Cardiac muscle cell (in vitro differentiated cells and primary cell): ENCODE measurements at places on chromosomes 12 and 14.

- no peak for DNase-seq
Observed at GRCh38 chr12:95605875-95606274, 54.6 kb upstream of the USP44 start.

DNA sequence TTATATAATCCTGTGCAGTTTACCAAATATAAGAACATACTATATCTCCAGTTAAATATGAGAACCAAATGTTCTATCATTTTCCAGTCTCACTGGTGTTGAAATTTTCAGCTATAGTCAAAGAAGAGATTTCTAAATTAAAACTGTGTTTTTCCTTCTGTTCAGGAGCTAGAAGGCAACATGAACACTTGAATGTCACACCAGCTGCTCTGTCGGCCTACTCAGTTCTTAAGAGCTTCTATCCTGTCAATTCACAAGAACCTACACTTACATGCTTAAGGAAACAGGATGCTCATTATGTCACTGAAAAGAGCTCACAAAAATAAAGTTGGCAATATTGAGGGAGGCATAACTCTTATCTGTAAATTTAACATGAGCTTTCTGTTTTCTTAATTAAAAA lies 43.1 kb downstream of the ATP2B1 start:
- peak; percentile 24 for DNase-seq

GRCh38 chr14:103504991-103505565 lies 17.6 kb downstream of the CKB start:
- no peak for DNase-seq

GRCh38 chr14:97695456-97695981 lies 898.3 kb downstream of the VRK1 start:
- no peak for DNase-seq

- peak; percentile 81 for DNase-seq
Observed at GRCh38 chr14:39368261-39368959, 63.8 kb downstream of the FBXO33 start.

DNA sequence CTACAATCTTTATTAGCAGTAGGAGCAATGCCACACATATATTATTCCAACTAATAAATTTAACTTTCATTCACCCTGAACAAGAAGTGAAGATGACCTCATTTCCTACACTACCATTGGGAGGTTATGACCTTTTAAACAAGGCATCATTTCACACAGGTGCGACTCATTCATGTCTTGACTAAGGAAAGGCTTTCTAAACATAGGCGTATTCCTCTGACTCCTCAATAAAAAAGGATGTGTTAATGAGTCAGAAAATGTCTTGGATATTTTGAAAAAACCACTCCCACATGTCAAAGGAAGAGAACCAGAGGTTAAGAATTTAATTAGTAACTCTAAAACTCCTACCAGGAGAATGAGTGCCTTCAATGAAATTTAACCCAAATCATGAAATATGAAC lies 115.2 kb downstream of the PRICKLE1 start:
- DNase-seq, result peak; percentile 14

- peak; percentile 99 for DNase-seq
Observed at GRCh38 chr14:92106143-92106926, at the start of gene ATXN3. Gene ATXN3 (minus strand): TSS chr14:92106582. CDS start chr14:92106552, 30 bp downstream.

DNA sequence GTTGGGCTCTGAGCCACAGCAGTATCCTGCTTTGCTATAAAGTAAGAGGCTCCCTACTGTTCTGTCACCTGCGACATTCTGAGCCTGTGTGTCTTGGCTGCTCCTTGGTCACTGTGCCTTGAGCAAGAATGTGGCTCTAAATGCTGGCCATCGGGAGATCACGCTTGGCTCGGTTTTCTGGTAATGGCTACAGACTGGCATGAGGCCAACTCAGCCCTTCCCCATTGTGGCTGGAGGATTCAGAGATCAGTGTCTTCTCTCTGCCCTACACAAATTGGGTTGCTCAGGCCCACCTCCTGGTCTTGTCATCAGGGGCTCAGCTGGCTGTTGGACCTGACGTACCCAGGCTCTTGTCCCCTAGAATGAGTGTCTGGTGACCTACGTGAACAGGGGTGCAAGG lies 94.5 kb downstream of the PLXNC1 start:
- DNase-seq, result no peak

- DNase-seq, result no peak
Observed at GRCh38 chr12:25187781-25188180, 7.2 kb downstream of the DNAI7 start.

GRCh38 chr12:116426391-116427136 lies 132.6 kb upstream of the MAP1LC3B2 start:
- peak; percentile 55 for DNase-seq

DNA sequence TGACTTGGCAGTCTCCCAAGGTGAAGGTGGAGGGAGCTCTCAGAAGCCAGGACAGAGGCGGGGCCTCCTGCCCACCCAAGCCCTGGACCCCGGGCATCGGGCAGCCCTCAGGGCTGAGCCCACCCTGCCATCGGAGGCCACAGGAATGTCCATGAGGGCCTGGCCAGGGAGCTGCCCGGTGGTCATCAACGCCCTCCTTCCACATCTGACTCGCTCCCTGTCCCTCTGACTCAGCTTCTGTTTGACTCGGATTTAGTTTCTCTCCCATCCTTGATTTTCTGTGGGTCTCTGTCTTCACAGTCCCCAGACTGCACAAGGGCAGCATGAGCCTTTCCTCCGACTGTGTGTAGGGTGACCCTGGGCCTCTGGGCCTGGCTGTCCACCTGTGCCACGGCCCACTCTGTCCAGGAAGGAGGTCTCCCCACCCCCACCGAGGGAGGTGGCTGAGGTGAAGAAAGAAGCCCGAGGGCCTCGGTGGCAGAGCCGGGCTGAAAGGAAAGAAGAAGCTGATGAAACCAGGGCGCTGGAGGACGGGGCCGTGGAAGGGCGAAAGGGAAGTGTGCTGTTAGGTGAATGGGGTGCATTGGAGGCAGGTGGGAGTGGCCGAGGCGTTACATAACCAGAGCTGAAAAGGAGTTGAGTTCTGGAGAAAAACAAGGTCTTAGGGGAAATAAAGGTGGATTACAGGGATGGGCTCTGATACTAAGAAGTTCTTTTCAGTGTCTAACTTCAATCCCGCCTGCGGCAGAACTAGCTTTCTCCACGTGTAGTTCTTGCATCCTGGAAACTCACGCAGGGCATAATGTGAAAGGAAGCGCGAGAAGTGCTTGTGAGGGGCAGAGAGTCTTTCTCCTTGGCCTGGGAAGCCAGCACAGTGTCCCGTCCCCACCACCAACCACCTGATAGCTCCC lies 16.7 kb upstream of the TMEM106C start:
- DNase-seq, result no peak

DNA sequence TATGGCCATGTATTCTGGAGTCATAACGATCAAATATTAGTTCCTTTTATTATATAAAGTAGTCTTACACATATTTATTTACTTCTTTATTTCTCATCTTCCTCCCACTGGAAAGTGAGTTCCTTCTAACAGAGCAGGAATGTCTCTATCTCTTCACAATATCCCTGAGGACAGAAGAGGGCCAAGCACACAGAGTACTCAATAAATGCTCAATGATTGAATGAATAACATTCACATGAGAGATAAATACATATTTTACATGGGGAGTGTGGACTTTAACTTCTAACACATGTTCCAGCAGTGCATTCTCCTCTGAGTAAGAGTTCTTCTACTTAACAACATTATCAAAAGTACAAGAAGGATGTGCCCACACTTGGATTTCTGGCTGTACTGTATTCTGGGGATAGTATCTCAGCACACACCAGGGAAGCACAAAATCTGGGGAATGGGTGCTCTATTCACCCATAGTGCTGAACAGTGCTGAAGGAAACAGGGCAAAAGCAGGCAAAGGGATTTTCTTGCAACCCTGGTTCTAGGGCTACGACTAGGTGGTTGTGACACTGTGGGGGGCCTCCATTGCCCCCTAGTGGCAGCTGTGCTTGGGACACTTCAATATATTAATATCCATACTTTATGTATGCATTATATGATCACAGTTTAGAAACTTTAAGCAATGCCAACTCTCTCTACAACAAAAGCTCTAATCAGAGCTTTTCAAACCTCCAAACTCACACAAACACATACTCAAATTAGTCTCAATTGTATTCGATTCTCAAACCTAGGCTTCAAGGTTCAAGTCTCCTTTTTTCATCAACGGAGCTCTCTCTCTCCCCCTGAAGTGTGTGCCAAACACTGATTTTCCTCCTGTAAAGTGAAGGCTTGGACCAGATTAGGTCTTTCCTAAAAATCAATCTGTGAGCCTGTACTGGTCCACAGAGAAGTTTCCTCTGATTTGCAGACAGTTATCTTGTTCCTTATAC lies 115.5 kb downstream of the SLC2A13 start:
- peak; percentile 61 for DNase-seq

- DNase-seq, result no peak
Observed at GRCh38 chr12:115341442-115341841, 657.5 kb upstream of the TBX3 start.

GRCh38 chr14:41362139-41362538 lies 244.5 kb upstream of the LRFN5 start:
- no peak for DNase-seq

GRCh38 chr14:65237941-65238340 lies 135.6 kb upstream of the MAX start:
- DNase-seq, result peak; percentile 72

- DNase-seq, result no peak
Observed at GRCh38 chr14:48536318-48536717, 860.9 kb upstream of the MDGA2 start.

DNA sequence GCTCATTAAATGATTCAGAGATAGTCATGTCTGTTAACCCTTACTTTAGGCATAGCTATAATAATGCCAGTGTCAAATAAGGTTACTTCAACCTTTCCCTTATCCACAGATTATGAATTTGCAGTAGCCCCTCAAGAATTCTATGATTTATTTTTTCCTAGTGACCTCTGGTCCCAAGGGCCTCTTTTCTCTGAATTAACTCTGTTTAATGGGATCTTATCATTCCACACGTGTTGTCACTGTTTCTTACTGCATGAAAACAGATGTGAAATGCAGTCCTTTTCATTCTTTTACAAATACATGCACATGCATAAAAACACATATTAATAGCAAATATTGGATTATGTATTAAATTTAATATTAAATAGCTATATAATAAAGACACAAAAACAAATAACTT lies 667.7 kb upstream of the FOXG1 start:
- no peak for DNase-seq

- peak; percentile 43 for DNase-seq
Observed at GRCh38 chr12:39764944-39765560, 145.4 kb upstream of the ABCD2 start.

- peak; percentile 71 for DNase-seq
Observed at GRCh38 chr12:106170285-106170684, 31.5 kb upstream of the NUAK1 start.

DNA sequence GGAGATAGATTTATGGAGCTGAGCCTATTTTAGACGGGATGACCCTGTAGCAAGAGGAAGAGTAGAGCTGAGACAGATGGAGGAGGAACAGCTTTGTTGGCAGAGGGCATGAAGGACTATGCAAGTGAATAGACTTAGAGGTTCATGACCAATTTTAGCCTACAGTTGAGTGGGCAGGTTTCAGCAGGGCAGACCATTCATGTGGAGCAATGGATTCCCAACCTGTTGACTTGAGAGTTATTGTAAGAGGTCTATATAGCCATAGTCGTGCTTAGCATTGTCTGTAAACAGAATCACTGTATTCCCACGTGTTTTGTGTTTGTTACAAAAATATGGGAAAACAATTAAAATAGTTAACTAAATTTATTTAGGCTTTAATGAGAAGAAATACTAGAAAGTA lies 116.8 kb downstream of the CFAP54 start:
- DNase-seq, result no peak

DNA sequence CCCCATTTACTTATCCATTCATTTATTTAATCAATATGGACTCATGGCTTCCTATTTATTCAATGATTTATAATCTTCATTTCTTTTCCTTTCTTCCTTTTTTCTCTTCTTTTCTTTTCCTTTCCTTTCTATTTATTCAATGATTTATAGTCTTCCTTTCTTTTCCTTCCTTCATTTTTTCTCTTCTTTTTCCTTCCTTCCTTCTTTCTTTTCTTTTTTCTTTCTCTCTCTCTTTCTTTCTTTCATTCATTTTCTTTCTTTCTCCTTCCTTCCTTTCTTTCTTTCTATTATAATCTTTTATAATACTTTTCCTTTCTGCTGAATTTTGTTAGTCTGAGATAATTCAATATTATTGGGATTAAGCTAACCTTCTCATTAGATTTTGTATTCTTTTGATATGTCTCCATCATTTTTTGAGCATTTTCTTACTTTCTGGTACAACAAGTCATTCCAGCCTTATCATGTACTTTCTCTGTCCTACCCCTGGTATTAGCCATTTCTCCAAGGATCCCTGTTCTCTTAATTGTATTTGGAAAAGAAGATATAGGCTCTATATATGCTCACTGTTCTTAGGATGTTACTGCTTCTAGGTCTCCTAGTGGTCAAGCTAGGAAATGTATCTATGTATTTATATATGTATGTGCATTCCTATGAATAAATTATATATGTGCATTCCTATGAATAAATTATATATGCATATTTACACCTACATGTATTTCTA lies 12.1 kb downstream of the LACRT start:
- no peak for DNase-seq

GRCh38 chr14:68599896-68600610 lies 192.8 kb downstream of the ZFP36L1 start:
- no peak for DNase-seq

DNA sequence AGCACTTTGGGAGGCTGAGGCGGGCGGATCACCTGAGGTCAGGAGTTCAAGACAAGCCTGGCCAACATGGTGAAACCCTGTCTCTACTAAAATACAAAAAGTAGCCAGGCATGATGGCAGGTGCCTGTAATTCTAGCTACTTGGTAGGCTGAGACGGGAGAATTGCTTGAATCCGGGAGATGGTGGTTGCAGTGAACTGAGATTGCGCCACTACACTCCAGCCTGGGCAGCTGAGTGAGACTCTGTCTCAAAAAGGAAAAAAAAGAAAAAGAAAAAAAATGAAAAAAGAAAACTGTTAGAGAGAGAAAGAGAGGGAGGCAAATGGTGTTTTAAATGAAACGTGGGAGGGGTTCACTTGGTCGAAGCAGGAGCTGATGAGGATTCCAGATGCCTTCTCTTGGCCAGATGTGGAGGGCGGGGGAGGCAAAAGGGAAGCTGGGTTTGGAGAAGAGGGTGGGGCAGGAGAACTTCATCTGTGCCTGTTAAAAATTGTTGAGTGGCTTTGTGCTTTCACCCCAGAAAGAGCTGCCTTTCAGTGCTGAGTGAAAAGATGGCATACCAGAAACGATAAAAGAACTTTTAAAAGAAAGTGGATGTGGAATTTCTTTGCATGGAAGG lies 1.1 kb downstream of the EMP1 start:
- DNase-seq, result no peak

DNA sequence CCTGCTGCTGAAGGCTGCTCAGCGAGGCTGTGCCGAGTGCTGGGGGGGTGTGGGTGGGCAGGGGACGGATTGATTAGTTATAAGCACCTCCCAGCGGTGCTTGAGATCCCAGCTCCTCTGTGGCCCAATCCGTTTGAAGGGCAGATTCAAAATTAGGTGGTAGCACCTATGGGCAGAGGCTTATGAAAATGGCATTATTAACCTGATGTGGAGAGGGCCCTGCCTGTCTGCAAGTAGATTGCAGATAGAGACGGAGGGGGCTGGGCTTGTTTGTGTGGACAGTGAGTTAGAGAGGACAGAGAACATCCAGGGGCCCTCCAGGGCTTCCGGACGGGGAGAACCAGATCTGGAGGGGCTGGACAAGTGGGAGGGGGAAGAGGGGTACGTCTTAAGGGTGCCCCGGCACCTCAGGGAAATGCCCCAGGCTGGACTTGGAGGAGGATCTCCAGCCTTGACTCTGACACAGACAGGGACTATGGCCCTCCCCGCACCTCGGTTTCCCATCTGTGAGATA lies at the start of gene RTL1:
TSS of gene RTL1 (minus strand) at position 51 of the 514 bp plus-strand sequence. CDS start 18,934 bp downstream, outside the sequence.
- no peak for DNase-seq

- DNase-seq, result no peak
Observed at GRCh38 chr12:27931390-27931789, 41.1 kb downstream of the PTHLH start.

GRCh38 chr12:6193853-6194815 lies 6.1 kb upstream of the CD9 start:
- peak; percentile 33 for DNase-seq
